Stimulated activated CD8-positive, alpha-beta memory T cell treated with anti-CD3 and anti-CD28 coated beads, Interleukin-7, amount 100 ng/mL, for 1 hour (primary cell): ENCODE measurements at places on chromosomes 4 and X.

GRCh38 chr4:74930162-74930561, 2.8 kb upstream of the PARM1 start:
- no peak for DNase-seq

GRCh38 chr4:71186566-71187403, 152.0 kb upstream of the SLC4A4 start:
- peak; percentile 13 for DNase-seq

DNA sequence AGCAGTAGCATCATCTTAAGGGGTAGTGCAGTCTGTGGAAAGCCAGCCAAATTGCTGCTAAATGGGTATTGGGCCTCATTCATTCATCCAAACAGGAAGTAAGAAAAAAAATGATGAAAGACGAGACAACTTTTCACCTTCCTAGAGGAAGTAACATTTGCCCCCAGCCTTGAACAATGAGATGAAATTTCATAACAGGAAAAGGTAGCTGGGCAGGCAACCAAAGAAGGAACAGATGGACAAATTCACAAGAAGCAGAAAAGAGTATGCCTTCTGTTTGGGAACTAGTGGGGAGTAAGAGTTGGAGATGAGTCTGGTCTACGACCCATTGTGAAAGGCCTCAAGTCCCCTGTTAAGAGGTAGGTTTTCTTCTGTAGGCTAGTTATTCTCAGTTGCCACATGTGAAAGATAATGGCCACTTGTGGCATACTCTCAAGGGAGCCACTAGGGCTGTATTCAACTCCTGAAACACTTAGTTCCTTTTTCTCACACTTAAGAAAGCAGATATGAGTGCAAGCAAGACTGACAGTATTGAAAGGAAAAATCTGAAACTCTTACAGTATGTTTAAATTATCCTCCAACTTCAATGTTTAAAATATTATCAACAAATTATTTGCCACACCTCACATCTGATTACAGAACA, 190.4 kb downstream of the AR start:
- no peak for DNase-seq

- DNase-seq = no peak
Observed at GRCh38 chrX:34813618-34814017, 129.0 kb upstream of the FAM47B start.

DNA sequence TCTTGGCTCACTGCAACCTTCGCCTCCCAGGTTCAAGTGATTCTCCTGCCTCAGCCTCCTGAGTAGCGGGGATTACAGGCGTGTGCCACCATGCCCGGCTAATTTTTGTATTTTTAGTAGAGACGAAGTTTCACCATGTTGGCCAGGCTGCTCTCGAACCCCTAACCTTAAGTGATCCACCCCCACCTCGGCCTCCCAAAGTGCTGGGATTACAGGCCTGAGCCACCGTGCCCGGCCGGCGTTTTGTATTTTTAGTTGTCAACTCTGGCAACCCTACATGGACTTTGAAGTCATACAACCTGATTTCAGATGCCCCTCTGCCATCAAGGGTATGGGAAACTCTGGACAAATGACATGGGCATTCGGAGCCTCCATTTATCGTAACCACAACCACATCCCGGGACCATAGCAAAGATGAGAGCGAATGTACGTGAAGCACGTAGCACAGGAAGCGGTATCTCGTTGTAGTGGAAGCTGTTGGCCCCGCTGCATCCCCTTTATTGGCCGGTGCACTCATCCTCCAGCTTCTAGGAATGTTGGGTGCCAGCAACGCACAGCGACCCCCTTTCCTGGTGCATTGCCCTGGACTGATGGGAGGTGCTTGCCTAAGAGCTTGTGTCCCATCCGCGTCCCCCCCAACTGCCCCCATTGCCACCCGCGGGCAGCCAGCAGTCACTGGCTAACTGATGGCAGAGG, 109.2 kb downstream of the PHKA2 start:
- DNase-seq = no peak

- DNase-seq = no peak
Observed at GRCh38 chr4:9931146-9931545, 90.2 kb downstream of the SLC2A9 start.

GRCh38 chrX:104137496-104137895, 19.3 kb downstream of the SLC25A53 start:
- DNase-seq = no peak

DNA sequence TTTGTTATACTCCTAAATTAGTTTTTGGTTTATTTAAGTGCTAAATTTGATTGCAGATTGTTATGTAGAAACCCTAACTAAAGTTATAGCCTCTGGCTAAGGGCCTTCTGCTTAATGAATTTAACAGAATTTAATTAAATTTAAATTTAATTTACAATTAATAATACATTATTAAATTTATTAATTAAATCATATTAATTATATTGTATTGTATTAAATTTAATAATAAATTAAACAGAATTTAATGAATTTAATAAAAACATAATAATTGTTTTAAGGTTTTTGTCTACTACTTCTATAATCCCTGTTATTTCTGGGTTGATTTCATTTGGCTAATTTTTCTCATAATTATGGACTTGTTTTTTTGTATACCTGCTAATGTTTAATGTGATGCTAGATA, 141.9 kb upstream of the TECRL start:
- no peak for DNase-seq

- DNase-seq = no peak
Observed at GRCh38 chr4:169311643-169312365, 41.0 kb upstream of the SH3RF1 start.

- DNase-seq = no peak
Observed at GRCh38 chrX:66632473-66632872, 6.4 kb downstream of the EDA2R start.

GRCh38 chrX:141897690-141898089, 6.0 kb upstream of the MAGEC1 start:
- no peak for DNase-seq

DNA sequence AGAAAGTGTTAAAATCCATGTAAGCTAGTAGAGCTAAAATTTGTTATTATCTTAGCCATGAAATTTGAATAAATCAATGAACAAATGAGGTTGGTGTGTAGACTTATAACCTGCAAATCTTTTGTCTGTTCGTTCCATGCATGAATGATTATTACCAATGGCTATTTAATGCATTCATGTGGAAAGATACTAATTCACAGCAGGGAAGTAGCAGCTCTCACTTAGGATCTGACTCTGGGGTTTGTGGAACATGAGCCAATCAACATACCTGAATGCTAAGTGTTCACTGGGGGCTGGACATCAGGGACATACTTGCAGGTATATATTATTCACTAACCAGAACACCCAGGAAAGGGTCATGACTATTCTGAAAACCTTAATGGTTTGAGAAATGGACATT, 444.1 kb downstream of the STIM2 start:
- no peak for DNase-seq

DNA sequence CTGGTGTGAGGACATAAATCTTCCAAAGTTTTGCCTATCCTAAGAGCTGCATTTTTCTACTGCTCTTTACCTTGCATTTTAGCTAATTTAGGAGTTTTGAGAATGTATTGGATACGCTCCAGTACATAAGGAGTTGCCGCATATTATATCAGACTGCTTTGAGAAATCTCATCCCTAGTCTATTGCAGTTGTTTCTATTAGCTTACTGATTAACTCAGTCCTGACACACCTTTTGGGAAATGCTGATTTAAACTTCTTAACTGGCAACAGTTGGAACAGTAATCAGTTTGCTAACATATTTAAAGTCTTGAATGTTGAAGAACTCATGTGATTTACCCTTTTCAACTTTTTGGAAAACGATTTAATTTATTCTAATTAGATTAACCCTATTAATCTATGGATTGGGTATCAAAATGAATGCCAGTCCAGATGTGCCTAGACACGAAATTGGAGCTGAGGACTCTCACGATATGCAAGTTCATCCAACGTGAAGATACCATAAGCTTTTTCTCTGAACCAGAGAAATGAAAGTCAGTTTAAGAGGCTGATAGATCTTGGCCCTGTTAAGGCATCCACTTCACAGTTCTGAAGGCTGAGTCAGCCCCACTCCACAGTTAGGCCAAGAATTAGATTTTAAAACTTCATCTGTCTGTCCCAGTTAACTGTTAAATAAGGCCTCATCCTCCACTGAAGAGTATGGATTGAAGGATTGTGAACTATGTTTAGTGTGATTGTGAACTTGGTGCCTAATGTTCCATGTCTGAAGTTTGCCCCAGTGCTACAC, 90.0 kb downstream of the MAOA start:
- DNase-seq = no peak

- DNase-seq = no peak
Observed at GRCh38 chr4:122500852-122501501, 44.5 kb upstream of the IL2 start.

- DNase-seq = no peak
Observed at GRCh38 chr4:6076391-6076790, 58.2 kb upstream of the C4orf50 start.

DNA sequence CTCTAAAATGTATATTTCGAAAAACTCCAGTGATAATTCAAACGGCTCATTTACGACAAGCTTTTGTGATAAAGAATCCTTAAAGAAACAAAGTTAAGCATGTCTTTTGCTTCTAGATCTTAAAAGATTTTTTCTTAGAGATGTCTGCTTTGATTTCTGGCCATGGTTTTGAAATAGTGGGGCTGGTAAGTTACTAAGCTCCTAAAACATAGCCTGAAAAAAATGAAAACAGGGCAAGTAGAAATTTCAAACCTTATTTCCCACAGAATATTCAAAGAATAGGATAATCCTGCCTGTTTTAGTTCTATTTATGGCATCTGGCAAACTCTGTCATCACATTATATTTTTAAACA, 318.3 kb downstream of the ARHGAP24 start:
- no peak for DNase-seq

- no peak for DNase-seq
Observed at GRCh38 chrX:111411983-111412382, at the start of gene DCX. Gene DCX, minus strand, starts transcription at chrX:111412192. Its CDS starts 1,794 bp downstream, at chrX:111410398.

GRCh38 chrX:28312965-28313364, 274.3 kb upstream of the IL1RAPL1 start:
- DNase-seq = no peak

DNA sequence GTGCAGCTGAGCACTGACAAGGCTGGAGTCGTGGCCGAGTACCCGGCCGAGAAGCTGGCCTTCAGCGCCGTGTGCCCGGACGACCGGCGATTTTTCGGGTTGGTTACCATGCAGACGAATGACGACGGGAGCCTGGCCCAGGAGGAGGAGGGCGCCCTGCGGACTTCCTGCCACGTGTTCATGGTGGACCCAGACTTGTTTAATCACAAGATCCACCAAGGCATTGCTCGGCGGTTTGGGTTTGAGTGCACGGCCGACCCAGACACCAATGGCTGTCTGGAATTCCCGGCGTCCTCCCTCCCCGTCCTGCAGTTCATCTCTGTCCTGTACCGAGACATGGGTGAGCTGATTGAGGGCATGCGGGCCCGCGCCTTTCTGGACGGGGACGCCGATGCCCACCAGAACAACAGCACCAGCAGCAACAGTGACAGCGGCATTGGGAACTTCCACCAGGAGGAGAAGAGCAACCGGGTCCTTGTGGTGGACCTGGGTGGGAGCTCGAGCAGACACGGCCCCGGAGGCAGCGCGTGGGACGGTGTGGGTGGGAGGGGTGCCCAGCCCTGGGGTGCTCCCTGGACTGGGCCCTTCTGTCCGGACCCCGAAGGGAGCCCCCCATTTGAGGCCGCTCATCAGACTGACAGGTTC, 24.3 kb downstream of the RGS12 start:
- no peak for DNase-seq

- DNase-seq = no peak
Observed at GRCh38 chr4:150098214-150098613, 20.0 kb downstream of the DCLK2 start.

- DNase-seq = no peak
Observed at GRCh38 chr4:187171706-187172339, 448.2 kb upstream of the FAT1 start.

- no peak for DNase-seq
Observed at GRCh38 chrX:109448282-109448938, 33.5 kb downstream of the GUCY2F start.

DNA sequence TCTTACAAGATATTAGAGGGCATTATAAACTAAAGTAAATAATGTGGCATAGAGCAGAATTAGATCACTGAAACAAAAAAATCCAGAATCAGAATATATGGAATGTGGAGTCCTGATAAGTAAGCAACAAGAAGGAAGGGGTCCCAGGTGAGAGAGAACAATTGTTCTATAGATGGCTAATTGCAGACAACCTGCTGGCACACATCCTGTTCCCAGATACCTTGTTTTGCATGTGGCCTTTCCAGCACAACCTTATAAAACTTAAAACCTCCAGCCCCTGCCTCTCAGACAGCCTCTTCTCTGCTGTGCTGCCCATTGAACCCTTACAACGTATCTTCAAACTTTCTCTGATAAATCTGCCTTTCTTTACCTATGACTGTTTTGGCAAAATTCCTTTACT, 4.7 kb upstream of the ZNF674 start:
- DNase-seq = no peak

DNA sequence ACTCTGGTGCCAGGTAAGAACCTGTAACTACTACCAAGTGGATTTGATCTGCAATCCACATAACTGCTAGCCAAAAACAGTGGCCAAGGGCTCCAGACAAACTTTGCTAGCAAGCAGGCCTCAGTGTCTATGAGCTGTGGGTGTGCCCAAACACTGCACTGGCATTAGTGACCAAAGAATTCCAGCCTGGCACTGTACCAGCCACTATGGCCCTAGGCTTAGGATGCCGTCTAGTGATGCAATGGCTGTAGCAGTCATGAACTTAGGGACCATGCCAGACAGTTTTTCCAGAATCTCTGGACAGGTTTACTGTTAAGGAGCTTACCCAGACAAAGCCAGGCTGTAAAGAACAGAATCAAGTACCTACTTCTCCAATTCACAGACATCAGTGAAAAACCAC, 33.7 kb upstream of the PRR27 start:
- DNase-seq = no peak
